CD8-positive, alpha-beta memory T cell (primary cell): ENCODE measurements at places on chromosomes 3 and 15. TPM values are rescaled to one million over a fixed set of nuclear protein-coding genes. Genes with fewer than 3 reads are reported as not detected.

GRCh38 chr3:142929109-142929508 is 34.4 kb downstream of the PAQR9 start:
- no peak overlapping the region for H3K4me3 ChIP-seq
- no peaks in the 10 kb centered on the region for H3K4me1 ChIP-seq
- no peaks in the 10 kb centered on the region for H3K27me3 ChIP-seq
- no peaks in the 10 kb centered on the region for H3K36me3 ChIP-seq
- DNase-seq = no peak
- H3K27ac ChIP-seq = no peak overlapping the region

The GPR149 gene
- not detected for total RNA-seq

DNA sequence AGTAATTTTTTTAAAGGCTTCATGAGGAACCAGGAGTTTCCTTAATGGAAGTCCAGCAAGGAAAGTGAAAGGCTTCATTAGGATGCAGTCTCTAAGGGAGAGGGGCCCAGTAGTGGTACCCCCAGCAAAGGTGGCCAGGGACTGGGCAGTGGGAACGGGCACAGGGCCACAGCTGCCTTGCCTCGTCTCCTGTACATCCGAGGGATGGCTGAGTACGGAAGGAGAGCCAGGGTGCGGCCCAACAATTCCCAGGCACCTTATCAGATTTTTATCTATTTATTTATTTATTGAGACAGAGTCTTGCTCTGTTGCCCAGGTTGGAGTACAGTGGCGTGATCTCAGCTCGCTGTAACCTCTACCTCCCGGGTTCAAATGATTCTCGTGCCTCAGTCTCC is 14.5 kb downstream of the SEMA3G start:
- H3K4me1 ChIP-seq = no peaks in the 10 kb centered on the region
- DNase-seq = no peak
- H3K4me3 ChIP-seq = no peak overlapping the region
- H3K36me3 ChIP-seq = no peaks in the 10 kb centered on the region
- no peaks in the 10 kb centered on the region for H3K27me3 ChIP-seq

GRCh38 chr15:72801590-72802325 is 18.2 kb upstream of the ADPGK start:
- H3K36me3 ChIP-seq = no peaks in the 10 kb centered on the region
- no peak for DNase-seq
- peaks cover 8% of the 10 kb centered on the region for H3K27me3 ChIP-seq
- H3K27ac ChIP-seq = no peak overlapping the region
- no peak overlapping the region for H3K4me3 ChIP-seq

The SPINT1 gene
- total RNA-seq = 7.6 TPM
